ENCODE measurements at places on chromosomes 16 and 17.

GRCh38 chr17:6639586-6640535 lies 650 bp downstream of the KIAA0753 start:
- DNase-seq: no peak

GRCh38 chr17:49746791-49747490 lies 17.0 kb downstream of the FAM117A start:
- DNase-seq: no peak

DNA sequence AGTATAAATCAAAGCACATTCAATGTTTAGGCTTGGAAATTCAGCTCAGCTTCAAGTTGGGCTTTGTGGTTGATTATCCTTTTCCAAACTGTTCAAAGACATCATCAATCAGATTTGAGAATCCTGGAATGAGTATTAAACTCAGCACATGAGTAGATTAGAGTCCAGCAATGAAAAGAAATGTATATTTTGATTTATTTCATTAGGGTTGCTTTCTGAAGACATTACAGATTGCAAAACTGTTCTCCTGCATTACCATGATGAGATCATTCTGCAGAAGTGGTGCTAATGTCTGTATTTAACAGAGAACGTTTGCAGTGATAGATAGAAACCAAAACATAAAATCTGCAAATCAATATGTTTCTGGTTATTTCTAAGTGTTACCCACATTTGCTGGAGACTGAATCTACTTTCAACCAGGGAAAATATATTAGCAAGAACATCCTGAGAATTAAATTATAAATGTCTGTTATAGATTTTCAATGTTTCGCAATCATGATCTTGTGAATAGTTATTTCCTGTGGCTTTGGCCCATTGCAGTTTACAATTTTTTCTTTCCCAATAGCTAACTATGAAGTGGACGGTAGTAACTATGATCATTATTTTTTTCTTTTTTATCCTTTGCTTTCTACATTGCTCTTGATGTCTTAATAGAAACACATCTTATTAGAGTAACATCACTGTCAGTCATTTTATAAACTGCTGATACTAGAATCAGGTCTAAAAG lies 1125.7 kb upstream of the GOT2 start:
- DNase-seq: no peak

- DNase-seq: no peak
These were observed 10.7 kb upstream of the SNTB2 start for GRCh38 chr16:69176033-69176800.

GRCh38 chr16:50634947-50635346 lies 46.2 kb downstream of the SNX20 start:
- no peak for DNase-seq

Measured in stimulated activated CD4-positive, alpha-beta T cell treated with anti-CD3 and anti-CD28 coated beads, TNF-alpha, amount 100 ng/mL, for 48 hours (primary cell).